NCI-H2081 (cell line): ENCODE measurements at places on chromosomes 3 and 15.

GRCh38 chr3:43540624-43541023 lies 81.2 kb downstream of the ANO10 start:
- DNase-seq = no peak

DNA sequence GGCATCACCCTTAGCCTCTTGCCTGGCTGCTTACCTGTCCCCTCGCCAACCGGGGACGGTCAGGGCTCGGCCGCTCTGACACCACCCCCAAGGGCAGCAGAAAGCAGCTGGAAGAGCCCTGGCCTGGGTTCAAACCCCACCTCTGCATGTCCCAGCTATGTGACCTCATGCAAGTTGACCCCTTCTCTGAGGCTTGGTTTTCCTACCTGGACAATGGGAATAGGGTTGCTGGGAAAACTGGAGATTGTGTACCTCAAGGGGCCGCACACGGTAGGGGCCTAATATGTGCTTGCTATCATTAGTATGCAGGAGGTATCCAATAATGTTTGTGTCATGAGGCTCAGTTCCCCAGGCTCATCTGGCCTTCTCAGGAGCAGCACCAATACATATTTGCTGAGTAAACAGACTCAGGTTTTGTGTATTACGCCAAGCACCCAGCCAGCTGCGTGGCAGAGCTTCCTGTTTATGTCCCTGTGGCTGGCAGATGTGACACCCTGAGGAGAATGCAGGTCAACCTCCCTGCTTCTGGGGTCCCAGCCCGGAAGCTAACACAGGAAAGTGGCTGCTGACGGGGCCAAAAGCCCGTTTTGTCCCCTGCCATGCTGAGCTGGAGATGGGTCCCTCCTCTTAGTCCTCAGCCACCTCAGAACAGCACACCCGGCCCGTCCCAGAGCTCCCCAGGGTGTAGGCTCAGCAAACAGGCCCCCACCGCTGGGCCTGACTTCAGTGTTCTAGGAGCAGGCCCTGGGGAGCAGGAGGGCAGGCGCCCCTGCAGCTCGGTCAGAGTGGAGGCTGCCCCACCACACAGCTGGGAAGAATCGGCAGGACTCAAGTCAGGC lies 29.7 kb downstream of the PLXND1 start:
- DNase-seq = peak; percentile 96

GRCh38 chr15:91068436-91068835 lies 31.6 kb upstream of the SV2B start:
- DNase-seq = no peak

DNA sequence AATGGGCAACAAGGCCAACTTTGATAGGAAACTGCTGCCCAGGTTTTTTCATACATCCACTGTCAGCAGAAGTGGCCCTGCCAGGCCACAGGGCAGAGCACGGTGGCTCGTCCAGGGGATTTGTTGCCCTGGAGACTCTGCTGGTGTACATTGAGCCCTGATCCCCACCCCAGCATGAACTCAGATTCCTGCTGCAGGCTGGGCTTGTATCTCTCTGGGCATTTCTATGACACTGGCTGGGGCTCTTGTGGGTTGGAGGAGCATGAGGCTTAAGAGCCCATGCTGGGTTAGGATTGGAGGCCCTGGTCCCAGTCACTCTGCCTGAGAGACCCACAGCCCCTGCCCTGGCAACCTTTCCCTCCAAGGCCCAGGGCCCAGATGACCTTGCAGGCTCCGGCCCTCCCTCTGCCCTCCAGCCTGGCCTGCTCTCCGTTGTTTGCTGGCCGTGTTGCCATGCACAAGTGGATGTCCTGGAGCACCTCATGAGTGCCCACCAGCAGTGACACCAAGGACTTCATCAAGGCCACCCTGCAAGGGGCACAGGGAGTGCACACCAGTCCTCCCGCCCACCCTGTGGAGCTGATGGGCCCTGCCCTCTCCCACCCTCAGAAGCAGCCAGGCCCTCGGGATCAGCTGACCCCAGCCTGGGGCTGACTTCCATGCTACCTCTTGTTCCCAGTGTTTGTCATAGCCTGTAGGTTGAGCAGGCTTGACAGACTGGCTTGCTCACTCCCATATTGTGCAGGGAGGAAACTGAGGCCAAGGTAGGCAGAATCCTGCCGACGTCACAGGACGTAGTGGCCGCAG lies 58.2 kb downstream of the ZNF445 start:
- DNase-seq = no peak

GRCh38 chr15:69891070-69891536 lies 206.6 kb downstream of the TLE3 start:
- no peak for DNase-seq

- no peak for DNase-seq
Observed at GRCh38 chr3:50213373-50213772, 8.3 kb downstream of the SLC38A3 start.

- DNase-seq = no peak
Observed at GRCh38 chr3:169563775-169564059, 99.8 kb downstream of the MECOM start.

DNA sequence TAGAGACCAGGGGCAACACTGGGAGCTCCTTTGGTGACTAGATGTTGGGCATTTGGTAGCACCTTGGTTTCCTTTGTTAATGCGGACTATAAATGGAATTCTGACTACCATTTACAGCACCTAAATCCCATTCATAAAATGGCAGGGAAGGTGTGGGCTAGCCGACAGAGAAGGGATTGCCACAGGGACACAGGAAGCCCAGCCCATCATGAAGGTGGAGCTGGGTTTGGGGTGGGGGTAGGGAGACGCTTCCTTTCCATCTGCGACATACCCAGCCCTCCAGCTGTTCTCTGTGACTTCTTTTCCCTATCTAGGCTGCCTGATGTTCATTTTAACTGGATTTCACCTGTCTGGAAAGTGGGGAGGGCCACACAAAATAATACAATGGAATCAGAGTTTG lies 21.0 kb downstream of the ABHD2 start:
- DNase-seq = no peak

- DNase-seq = no peak
Observed at GRCh38 chr15:31265090-31265870, 61.4 kb upstream of the KLF13 start.

DNA sequence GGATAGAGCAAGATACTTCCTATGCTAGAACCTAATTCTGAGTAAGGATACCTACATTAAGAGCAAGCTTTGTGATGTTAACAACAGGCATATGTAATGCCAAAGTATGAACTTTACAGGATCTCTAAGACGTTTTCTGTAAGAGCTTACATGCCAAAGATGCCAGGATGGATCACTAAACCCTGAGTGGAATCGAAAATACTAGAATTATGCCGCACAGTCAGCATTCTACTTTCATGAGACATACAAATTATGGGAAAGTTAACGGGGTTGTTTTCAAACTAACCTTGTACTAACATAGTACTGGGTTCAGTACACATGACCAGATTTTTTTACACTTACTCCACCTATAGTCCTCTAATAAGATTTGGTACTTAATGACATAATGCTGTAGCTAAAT lies 55.1 kb downstream of the AAGAB start:
- no peak for DNase-seq

DNA sequence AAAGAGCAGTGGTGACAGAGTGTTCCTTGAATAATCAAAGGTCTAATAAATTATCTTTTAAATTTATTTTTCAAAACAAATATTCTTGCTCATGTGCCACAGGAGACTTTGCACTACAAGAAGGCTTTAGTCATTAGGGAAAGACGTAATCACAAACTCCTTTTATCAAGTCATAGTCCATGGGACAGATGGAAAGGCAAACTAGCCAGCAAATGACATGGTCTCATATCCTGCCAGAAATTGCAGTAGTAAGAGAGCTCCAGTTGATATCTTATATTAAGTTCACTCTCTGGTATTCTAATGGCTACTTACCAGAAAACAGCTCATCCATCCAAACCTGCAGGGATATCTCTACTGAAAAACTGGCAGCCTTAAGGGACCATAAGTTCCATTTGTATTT lies 225.0 kb upstream of the TP63 start:
- DNase-seq = no peak

GRCh38 chr3:3333571-3333970 lies 154.1 kb upstream of the CRBN start:
- no peak for DNase-seq

- DNase-seq = peak; percentile 82
Observed at GRCh38 chr3:25648107-25648535, 16.6 kb downstream of the TOP2B start.

DNA sequence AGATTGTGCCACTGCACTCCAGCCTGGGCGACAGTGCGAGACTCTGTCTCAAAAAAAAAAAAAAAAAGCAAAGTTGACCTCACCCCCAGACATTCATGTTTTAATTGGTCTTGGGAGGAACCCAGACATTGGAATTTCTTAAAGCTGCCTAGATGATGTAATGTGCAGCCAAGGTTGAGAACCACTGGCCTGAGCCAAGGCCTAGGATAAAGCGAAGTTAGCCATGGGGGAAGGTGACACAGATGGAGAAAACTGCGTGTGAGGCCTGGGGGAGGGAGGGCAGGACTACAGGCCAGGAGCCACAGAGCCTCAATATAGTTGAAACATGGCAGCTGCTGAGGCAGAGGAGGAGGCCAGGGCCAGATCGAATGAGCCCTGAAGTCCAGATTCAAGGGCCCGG lies 21.0 kb downstream of the GLB1 start:
- DNase-seq = no peak
